ENCODE measurements at places on chromosomes 2 and 18. TPM values are rescaled to one million over a fixed set of nuclear protein-coding genes. Genes with fewer than 3 reads are reported as not detected.
A peak's percentile ranks its signal among the peaks of the same experiment; 100 is the strongest.

GRCh38 chr18:50360611-50361010 is 14.2 kb upstream of the SKA1 start:
- DNase-seq = peak; percentile 18

DNA sequence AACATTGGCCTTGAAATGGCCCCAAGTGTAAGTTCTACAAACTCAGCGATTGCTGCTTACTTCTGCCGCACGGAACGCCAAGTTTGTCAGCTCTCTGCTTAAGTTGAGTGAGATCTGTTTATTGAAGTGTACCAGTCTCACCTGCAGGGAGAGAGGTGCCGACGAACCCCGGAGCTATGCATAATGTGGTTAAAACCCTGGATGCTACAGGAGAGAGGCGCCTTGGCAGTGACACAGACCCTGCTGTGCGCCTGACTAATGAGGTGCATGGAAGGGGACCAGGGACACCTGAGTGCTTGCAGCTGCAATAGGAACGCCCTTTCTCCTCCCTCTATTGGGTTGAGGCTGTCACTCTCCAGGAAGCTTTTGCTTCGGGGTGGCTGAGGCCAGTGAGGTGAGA is 979 bp downstream of the SLC9A2 start:
- no peak for DNase-seq

- DNase-seq = no peak
Measured at GRCh38 chr2:68870215-68870614, 982 bp downstream of the BMP10 start.

DNA sequence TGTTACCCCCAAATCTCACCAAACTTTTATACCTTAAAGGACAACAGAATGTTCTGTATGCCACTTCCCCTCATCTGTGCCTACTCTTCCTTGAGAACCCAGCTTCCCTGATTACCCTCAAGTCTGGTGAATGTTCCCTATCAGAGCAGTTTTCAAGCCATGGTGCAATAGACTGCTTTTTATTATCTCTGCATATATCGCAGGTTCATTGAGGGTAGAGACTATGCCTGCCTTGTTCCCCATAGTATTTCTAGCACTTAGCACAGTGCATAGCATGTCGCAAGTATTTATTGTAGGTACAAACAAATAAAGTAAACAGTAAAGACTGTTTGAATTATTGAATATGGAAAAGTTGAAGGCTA is 146.6 kb downstream of the HAUS1 start:
- no peak for DNase-seq

- no peak for DNase-seq
Measured at GRCh38 chr2:170605862-170606261, 109.3 kb upstream of the SP5 start.

DNA sequence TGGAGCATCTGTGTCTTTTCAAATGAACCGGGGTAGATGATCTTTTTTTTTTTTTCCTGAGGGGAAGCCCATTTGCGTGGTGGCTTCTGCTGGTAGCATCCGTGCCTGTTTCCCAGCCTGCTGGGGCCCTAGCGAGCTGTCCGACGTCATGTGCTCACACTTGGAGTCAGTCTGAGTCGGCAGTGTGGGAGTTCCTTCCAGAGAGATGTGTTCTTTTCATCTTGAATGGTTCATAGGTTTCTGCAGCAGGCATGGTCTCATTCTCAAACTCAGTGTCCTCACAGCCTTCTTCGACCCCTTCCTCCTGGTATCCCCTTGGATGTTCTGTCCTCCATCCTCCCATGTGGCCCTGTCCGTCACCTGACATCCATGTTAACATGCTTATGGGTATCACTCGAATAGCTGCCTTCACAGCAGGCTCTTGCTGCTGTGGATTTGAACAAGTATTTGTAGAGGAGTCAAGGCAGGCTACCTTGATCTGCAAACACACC is 51.0 kb downstream of the LDLRAD4 start:
- peak; percentile 85 for DNase-seq

DNA sequence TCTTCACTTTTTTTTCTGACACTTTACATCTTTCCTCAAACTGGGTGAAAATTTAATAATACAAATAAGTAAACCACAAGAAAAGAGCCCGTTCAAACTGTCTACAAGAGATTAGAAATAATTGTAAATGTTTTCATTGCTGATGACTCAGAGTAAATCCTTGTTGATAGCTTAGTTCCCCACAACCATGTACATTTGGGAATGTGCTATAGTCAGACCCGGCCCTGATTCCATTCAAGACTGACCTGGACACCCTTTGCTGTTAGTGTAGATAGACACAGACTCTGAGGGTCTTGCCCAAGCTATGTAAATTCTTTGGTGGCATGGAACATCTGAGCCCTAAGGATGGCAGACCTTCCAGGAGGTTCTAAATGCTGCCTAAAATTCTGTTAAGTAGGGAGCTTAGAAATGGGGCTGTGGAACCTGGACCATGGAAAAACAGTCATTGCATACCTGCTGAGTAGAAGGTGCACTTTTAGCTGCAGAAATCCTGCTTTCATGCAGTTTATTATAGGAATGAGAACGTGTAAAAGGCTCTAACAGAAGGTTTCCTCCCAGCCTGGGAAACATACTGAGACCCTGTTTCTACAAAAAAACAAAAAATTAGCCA is 3.7 kb downstream of the MALT1 start:
- DNase-seq = no peak

DNA sequence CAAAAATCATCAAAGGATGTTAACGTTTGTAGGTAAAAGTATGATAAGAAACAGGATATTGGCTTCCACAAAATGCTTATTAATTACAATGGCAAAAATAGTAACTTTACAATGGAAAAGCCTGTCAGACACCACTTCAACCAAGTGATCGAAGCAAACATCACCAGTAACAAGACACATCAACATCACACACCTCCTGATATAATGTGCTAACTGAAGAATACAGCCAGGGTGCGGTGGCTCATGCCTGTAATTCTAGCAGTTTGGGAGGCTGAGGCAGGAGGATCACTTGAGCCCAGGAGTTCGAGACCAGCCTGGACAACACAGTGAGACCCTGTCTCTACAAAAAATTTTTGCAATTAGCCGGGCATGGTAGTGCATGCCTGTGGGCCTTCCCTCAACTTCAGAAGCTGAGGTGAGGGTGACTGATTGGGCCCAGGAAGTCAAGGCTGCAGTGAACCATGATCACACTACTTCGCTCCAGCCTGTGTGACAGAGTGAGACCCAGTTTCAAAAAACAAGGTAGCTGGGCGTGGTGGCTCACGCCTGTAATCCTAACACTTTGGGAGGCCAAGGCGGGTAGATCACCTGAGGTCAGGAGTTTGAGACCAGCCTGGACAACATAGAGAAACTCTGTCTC is 15.0 kb downstream of the MGAT4A start:
- DNase-seq = no peak

GRCh38 chr2:64359892-64360657 is 93.9 kb upstream of the LGALSL start:
- peak; percentile 65 for DNase-seq

GRCh38 chr2:136086253-136087016 is 31.5 kb downstream of the CXCR4 start:
- no peak for DNase-seq

DNA sequence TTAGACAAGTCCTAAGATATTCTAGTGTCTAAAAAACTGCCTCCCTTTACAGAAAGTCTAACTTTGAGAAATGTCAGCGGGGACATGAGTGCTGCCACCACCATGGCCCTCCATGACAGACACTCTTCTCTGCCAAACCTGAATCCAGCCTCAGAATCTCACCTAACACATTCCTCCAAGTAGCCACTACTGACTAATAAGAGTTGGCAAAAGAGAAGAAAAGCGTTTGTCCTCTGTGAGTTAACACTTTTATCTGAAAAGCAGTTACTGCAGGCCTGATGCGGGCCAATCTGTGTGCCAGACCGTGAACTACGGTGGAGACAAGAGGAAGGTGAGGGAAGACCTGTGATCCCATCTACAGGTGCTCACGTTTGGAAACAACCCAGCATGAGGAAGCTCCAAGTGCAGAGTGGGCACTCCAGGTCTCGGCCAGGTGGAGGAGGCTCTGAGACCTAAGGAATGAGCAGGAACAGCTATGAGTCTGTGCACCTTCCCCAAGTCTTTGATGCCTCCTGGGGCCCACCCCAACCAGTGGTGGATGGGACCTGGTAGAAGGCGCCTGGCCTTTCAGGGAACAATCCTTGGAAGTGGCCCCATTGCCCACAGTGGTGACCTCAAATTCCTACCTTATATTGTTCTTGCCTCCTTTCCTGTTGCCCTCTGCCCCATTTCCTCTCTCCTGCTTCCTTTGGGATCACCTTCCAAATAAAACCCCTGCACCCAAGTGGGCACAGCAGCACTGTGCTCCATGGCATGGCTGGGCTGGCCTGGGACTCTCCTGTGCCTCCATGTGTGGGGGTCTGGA is 91.6 kb downstream of the BIN1 start:
- DNase-seq = no peak

DNA sequence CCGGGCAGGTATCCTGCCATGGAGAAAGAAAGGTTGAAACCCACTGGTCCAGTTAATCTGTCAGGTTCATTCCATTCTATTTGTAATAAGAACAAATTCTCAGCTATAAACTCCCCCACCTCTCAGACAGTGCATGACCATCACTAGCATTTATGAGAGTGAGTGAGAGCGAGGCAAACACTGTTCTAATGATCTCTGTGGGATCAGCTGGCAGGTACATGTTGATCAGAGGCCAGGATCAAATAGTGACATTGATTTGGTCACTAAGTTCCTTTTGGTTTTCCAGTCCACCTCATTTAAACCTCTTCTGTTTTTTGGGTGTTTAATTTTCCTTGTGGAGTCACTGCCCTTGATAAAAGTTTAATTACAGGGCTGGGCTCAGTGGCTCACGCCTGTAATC is 423.1 kb upstream of the CHST9 start:
- no peak for DNase-seq

DNA sequence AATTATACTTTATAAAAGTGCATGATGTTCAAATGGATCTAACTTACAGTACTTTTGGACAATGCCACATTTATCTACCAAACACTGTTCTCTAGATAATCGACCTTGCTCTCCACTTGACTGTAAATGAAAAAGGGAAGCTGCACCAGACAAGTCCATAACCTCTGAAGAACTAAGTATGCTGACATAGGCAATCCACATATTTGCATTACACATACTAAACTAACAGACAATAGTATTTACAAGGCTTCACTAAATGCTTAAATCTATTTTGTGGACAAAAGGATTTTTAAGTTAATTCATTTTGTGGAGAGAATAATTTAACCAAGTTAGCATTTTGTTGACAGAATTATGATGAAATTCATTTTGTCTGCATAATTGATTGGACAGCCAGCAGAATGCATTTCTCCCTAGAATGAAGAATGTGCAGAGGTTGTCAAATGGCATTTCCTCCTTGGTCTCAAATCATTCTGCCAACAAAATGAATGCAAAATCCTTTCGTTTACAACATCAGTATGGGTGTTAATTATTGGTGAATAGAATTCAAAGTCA is 520.9 kb downstream of the CPS1 start:
- no peak for DNase-seq

GRCh38 chr18:48355276-48356115 is 53.7 kb downstream of the ZBTB7C start:
- peak; percentile 92 for DNase-seq

DNA sequence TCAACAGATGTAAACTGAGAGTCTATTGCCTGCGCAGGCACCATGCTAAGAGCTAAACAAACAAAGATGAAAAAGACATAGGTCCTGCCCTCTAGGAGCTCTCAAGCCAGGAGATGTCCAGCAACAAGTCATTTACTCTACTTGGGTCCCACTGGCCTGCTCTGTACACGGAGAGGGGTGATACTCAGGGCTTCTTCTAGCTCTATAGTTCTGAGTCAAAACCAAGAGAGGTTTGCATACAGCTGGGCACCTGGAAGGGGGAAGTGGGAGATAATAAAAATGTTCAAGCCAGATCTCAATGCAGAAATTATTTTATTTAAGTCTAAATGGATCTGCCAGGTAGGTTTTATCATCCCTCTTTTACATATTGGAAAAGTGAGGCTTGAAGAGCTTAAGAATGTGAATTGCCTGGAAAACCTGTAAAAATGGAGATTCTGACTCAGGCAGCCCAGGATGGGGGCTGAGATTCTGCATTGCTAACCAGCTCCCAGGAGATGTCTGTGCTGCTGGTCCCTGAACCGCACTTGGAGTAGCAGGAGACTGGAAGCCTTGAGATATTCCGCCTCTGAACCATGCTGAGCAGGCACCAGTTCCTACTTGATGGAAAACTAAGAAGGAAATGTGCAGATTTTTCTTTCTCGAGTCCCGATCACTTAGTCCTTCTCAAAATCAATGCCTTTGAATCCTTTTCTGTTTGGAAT is 201.1 kb downstream of the PRKCE start:
- no peak for DNase-seq

DNA sequence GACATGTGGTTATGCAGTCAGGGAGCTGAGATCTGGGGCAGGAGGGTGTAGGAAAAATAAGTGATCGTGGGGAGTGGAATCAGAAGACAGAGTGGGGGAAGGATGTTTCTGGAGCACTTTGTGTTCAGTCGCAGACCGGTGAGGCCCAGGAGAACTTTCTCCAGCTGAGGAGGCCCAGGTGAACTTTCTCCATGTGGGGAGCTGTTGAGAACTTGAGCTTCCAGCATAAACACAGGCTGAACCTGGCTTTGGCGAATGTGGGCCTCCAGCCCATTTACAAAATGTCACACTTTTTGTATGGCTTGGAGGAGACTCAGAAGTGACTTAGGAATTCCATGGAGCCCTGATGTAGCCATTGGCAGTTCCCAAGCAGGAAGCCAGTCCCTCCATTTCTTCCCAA is 108.5 kb downstream of the VAPA start:
- DNase-seq = no peak

DNA sequence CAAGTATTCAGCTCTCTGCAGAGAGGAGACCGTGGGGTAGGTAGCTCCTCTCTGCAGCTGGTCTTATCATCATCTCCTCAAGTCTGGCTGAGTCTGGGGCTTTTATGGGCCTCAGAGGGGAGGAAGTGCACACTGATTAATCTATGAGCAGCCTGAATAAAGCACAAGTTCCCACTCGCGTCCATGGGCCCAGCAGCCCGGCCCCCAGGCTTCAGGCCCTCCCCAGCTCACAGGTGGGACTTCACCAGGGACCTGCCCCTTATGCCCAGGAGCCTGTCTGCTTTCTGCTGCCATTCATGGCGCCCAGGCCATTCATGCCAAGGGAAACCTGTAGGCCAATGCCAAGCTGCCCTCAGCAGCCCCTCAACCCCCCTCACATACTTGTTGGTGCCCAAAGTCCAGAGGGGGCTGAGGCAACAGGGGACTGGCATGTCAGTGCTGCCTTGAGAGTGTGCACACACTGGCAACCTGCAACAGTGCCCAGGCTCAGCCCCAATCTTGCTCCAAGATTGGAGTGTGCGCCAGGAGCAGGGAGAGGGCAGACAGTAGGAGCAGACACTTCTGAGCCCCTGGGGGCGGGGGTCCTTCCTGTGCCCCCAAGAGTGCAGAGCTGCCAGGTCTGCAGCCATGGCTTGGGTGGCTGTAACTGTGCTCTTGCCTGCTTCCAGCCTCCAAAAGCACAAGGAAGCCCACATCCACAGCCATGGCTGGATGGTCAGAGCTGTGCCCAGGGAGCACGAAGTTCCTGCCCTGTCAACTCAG is 375.6 kb upstream of the VWC2L start:
- DNase-seq = no peak

- DNase-seq = no peak
Measured at GRCh38 chr2:165640247-165640929, 153.7 kb downstream of the GALNT3 start.

Gene PARD3B
- total RNA-seq = 15.3 TPM

Gene TUBB8B
- total RNA-seq = not detected

Data from muscle of leg (tissue), 16 donors.